CD8-positive, alpha-beta memory T cell (primary cell): ENCODE measurements at places on chromosomes 4 and X.

DNA sequence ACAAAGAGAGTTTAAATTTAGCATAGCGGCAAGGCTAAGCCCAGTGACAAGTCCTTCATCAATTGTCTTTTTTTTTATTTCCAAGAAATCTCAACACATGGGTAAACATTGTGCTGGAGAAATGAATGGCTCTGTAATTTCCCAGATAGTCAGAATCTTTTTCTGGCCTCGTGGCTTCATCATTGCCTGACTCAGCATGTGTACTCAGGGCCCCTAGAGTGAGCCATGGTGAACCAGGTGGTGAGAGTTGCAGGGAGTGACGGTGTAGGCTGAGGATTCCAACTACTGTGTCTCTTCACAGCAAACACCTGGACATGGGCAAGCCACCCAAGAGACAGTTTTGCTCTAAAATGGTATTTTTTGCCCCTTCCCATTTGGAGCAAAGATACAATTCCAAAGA is 43.1 kb upstream of the UCP1 start:
- no peak for DNase-seq

DNA sequence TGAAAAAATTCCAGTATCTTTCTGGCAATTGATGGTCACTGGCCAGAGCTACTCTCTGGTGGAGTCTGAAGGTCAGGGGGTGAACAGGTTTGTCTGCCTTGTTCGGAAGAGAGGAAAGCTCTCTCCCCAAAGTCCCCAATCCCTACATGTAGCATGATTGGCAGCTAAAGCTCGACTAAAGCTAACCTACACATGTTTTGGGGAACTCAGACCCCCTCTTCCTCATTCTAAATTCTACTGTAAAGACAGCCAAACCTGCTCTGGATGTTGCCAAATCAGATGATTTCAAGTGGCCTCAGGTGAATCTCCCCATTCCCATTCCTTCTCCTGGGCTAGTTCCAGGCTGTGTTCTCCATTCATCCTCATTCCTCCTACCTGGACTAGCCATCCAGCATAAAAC is 84.1 kb downstream of the MSN start:
- no peak for DNase-seq

DNA sequence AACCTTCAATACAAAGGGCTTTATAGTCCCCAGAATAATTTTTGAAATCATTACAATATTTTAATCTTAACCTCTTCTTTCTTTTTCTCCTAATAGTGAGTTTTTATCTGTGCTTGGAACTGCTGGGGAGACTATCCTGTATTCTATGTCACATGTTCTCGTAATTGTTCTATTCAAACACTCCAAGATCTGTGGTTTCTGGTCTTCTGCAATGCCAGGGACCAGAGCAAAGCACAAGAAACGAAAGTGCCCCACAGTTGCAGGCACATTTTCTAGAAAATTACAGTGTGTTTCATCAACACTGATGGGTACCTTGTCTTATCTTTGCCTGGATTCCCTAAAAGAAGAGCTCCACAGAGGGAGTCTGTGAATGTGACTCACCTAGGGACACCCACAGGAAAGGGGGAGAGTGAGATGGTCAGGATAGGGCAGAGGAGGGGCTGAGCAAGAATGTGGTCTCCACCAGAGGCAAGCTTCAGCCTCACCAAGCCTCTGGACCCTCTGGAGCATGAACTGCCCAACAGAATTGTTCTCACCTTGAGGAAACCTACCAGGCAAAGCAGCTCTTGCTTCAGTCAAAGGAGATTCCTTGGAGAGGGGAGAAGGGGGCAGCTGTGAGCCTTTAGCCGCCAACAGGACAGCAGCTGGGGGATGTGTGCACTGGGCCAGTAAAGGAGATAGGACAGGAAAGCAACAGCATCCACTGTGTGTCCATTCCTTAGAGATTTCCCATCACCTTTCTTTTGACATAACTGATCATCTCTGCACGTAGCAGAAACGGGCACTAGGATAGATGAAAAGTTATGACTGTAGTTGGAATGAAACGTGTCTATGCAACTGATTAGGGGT is 25.9 kb downstream of the UNC5C start:
- no peak for DNase-seq

GRCh38 chr4:8156617-8157016 is 2.0 kb downstream of the ABLIM2 start:
- no peak for DNase-seq

- no peak for DNase-seq
Measured at GRCh38 chr4:102683881-102684609, 76.7 kb downstream of the MANBA start.

DNA sequence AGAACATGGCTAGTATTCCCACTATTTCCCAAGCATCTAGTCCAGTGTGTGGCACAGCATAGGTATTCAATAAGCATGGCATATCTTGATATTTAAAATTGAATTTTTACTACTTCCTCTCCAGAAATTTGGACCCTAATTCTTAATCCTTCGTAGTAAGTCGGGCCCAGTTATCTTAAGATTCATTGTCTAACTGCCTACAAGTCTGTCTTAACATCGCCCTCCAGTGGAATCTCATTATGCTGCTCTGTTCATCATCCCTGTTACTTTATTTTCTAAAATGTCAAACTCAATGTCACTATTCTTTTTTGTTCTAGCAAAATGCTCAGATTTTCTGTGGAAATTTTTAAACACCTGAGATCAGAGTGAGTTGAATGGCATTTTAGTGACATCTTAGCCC is 606.2 kb downstream of the KLHL13 start:
- DNase-seq: no peak

- DNase-seq: no peak
Measured at GRCh38 chr4:90126805-90127204, 389 bp upstream of the CCSER1 start.

- no peak for DNase-seq
Measured at GRCh38 chrX:132831336-132831973, 127.0 kb downstream of the HS6ST2 start.

DNA sequence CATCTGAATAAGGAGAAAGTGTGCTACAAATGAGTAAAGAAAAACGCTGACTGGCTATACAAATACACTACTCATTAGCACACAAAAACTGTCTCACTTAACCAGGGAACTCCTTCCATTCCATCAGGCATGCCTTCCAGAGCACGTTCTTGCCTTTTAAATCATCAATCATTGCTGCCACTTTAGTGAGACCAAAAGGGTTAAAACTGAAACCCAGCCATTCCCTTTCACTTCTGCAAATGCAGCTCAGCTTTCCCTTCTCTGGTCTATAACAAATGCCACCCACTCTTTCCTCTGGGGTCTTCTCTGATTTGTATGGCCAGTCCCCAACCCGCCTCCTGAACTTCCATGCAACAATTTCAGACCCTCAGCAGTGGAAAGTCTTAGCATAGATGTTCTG is 231.5 kb downstream of the TRIML1 start:
- DNase-seq: no peak

DNA sequence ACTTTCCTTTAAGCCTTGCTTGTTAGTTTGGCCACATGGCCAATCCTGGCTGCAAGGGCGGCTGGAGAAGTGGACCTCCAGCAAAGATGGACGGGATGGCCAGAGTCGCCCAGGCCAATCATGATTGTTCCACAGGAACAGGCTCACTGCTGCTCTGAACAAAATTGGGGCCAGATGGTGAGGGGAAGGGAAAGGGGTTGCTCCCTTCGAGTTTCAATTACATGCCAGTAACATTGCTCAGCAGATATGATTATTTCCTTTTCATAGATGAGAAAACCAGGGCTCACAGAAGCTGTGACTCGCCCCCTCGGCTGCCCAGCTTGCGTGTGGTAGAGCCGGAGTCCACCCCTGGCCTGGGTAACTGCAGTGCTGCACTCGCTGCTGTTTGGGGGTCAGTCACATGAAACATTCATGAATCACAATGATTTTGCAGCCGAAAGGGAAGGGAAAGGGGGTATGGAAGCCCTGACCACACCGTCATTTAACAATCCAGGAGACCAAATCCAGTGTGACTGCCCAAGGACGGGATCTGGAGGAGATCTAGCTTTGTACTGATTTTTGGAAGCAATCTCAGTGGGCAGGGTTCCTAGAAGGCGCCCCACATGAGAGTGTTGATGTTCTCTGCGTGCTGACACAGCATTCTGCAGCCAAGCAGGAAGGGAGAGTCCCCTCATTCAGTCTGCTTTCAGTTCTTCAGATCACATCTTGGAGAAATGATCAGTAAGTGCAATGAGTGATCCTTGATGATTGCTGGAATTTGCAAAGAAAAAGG is 77.3 kb upstream of the MSX1 start:
- no peak for DNase-seq

GRCh38 chrX:1453395-1453783 is 680 bp upstream of the ASMTL start:
- peak; percentile 84 for DNase-seq

- DNase-seq: no peak
Measured at GRCh38 chrX:129360175-129360574, 163.1 kb downstream of the SMARCA1 start.

GRCh38 chr4:26060286-26060685 is 146.3 kb downstream of the SMIM20 start:
- DNase-seq: no peak

DNA sequence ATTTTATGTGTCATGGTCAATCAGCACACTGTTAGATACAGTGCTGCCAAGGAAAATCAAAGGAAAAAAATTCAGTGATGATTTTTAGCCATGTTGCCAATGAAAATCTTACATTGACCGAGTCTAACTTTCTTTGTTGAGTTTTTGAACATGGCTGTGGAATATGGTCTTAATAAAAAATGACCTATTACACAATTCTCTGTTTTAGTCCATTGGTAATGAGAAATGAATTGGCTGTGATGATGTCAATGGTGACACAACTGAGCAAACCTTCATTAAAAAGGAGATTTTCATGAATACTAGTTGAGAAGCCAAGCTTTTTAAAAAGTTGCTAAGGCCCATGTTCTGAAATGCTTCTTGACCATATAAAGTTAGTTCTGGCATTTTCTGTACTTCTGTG is 225.9 kb upstream of the GYPA start:
- DNase-seq: no peak

- DNase-seq: no peak
Measured at GRCh38 chr4:53925050-53925605, 139.3 kb downstream of the CHIC2 start.

DNA sequence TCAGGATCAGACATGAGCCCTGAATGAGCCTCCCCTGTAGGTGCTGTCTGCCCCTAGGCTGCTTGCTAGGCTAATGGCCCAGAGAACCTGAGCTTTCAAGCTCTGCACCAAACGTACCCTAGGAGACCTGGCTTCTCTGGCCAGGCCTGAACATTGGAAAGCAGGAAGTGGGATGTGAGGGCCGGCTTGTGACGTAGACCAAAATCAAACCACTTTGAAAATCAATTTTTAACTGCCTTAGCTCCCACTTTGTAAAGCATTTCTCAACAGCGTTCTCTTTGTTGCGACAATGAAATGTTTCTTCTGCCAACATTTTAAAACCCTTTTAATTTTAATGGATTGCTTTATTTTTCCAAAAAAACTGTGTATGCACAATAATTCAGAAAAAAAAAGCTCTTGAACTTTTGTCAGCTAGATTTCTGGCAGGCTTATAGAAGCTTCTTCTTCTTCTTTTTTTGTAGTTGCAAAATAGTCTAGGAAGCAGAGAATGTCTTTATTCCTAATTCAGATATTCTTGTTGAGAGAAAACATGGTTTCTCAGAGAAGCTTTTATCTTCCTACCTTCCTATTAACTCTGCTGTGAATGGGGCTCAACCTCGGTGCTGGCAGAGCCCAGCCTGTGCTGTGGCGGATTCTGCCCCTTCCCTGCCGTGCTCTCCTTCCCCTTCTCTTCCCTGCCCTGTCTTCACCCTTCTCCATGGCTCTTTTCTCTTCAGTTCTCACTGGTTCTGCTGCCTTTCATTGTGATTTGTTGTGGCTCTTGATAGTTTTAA is 145.2 kb upstream of the SFRP2 start:
- no peak for DNase-seq

DNA sequence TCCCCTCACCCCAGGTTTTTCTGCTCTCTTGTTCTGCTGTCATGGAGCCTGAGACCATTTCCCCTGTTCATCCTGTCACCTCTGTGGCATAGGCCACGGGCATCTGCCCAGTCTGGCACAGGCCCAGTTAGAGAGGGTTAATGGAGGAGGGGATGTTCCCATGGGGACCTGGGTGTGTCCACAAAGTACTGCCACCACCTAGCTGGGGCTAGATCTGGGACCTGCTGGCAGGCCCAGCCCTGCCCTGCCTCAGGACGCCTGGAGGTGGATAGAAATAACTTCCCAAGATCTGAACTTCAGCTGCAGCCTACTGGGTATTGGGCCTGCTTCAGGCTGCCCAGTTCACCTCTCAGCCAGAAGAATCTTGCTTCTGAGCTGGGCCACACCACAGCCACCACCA is 13.5 kb downstream of the EFNB1 start:
- DNase-seq: no peak

DNA sequence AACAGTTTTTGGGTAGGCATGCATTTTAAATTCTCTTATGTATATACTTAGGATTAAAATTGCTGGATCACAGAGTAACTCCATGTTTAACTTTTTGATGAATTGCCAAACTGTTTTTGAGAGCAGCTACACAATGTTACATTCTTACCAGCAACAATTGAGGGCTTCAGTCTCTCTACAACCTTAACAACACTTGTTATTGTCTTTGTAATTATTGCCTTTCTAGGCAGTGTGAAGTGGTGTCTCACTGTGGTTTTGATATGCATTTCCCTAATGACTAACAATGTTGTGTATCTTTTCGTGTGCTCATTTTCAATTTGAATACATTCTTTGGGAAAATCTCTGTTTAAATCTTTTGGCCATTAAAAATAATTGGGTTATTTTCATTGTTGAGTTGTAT is 17.3 kb upstream of the F11 start:
- no peak for DNase-seq

DNA sequence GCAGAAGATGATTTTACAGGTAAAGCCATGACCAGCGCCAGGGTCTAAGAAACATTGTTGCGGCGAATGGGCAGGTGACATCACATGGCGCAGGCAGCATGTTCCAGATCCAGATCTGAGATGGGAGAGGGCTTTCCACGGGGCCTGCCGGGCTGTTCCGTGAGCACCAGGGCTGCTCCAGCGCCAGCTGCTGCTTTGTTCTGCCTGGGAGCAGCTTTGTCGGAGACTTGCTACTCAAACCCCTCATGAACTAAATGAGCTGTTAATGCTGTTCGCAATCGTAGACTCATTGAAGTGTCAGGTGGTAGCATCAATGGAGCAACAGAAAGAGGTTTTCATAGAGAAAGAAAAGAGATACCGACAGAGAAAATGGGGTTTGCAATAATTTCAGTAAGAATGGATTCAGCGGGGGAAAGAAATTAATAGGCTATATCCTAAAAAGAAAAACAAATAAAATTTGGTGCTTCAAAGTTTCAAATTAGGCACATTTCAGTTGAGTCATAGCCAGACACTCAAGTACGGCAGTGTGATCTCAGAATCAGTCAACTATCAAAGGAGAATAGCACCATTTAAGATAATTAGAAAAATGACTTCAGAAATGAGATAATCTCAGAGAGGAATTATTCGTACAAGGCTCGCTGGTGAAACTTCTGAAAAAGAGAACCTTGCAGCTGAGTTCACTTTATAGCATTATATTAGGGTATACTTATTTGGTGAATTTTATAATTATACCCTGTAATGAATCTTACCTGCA is 23.9 kb downstream of the SORBS2 start:
- DNase-seq: no peak
